ENCODE measurements at places on chromosomes 4 and X.

- DNase-seq: no peak
Measured at GRCh38 chr4:10421344-10422055, 35.7 kb downstream of the ZNF518B start.

- no peak for DNase-seq
Measured at GRCh38 chr4:99927566-99927965, 18.9 kb downstream of the DNAJB14 start.

DNA sequence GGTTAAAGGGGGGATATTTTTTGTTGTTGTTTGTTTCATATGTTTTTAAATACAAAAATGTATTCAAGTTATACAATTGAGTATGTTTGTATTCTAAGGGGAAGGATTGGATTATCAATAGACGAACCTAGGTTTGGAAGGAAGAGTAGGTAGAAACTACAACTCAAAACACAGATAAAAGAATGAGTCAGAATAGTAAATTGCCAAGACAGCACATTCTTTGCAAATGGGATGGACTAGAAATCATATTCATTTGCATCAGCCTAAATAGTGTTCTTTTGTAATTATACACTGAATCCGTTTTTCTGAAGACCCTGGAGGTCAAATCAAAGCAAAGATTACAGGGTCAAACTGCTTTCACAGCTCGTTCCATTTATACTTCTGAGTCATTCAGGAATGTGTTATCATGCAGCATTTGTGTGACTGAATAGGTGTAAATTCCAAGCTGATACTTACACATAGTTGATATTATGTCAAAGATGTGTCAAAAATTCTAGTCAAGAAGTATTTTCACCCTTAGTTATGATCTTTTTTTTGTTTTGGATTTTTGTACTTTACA lies 273.3 kb upstream of the FAT4 start:
- no peak for DNase-seq

GRCh38 chr4:75306506-75306905 lies 207.7 kb downstream of the RCHY1 start:
- no peak for DNase-seq

DNA sequence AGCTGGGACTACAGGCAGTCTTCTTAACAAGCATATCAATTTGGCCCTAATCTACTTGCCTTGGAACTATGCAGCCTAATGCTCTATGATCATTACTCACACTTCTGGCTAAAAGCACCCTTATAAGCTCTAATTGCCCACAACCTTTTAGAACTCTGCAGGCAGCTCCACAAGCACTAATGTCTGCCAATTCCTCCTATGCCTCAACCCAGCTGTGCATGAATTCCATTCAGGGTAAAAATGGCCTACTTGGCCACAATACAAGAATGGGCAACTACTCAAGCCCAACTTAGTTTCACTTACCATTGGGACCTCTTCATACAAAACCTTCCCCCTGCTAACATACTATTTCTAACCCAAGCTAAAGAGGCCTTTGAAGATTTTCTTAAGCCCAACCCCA lies 51.7 kb downstream of the ZNF718 start:
- no peak for DNase-seq

- no peak for DNase-seq
Measured at GRCh38 chrX:75211976-75212375, 55.9 kb upstream of the ABCB7 start.

GRCh38 chr4:167176723-167177367 lies 57.4 kb downstream of the SPOCK3 start:
- DNase-seq: no peak

DNA sequence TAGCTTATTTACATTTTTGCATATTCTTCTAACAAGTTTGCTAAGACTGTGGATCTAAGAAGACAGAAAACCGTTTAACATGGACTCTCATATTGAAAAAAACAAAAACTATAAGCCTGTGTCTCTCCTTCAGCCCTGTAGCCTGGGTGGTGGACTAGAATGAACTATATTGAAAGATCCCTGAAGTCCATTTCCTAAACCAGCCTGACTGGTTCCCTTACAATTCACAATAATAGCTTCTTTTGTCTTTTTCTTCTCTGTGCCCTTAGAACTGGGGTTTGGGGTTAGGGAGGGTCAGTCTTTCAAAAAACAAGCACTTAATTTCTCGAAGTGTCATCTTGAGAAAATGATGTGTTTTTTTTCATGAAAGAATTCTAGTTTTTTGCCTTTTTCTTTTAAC lies 59.0 kb downstream of the GSTCD start:
- no peak for DNase-seq
